ENCODE measurements at places on chromosomes 12 and 14.

- DNase-seq: no peak
These were observed 129.7 kb upstream of the PLEKHG7 start for GRCh38 chr12:92573104-92573503.

- no peak for DNase-seq
These were observed 502.3 kb downstream of the TMEM132D start for GRCh38 chr12:129401572-129401971.

- DNase-seq: no peak
These were observed 105.1 kb downstream of the AKAP6 start for GRCh38 chr14:32434180-32434579.

DNA sequence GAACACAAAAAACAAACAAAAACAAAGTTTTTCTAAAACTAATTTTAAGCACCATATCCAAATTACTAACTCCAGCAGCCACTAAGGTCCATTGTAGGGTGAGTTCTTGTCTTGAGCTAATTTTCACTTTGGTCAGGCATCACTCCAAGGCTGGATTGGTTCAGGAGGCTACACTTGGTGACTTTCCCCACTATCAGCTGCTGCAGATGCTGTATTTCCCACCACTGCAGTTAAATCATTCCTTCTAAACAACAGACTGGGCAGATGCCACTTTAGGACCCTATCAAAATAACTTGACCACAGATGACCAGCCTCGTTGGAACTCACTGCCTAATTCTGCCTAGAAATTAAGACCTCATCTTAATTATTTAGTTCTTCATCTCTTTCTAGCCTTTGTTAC lies 140.5 kb downstream of the SLC16A7 start:
- no peak for DNase-seq

DNA sequence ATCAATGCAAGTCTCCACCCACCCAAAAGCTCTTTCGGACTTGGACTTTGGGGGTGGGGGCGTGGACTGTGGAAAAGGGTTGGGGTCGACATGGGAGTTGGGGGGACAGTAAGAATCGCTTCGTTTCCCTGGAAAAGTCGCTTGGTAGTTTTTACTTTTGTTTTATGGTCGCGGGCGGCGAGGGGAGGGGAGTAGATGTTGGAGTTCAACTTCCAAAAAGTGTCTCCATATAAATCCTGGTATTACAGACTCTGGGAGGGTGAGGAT lies 568 bp upstream of the BCL11B start:
- DNase-seq: no peak

DNA sequence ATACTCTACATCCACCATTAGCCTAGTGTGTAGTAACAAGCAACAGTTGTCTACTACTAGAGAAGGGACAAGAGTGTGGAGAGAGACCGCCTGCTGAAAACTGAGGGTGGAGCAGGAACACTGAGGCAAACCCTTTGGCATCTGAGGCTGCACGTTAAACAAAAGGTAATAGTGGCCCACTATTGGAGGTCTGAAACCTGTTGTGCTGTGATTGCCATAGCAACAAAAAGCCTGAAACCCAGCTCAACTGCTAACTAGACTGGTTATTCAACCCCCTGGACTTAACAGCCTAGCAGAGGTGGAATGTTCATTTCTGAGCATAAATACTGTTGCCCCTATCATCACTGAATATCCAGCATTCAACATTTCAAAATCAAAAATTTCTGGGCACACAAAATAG lies 43.0 kb downstream of the PPP4R4 start:
- no peak for DNase-seq

GRCh38 chr12:105352940-105353635 lies 22.6 kb downstream of the C12orf75 start:
- DNase-seq: no peak

DNA sequence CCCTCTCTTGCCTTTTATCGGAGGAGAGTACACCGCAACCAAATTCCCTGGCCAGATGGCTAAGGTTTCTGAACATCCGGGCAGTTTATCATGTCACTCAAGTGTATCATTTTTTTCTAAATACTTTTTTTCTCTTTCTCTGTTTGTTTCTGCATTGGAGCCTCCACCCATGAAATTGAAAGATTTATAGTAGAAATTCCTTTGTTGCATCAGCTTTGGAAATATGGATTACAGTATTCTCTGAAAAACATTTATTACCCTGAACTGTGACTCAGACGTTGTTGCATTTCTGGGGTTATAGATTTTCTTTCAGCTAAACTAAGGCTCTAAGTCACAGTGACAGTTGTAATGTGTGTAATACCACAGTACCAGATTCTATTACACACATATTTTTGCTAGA lies 187.0 kb downstream of the SPTSSA start:
- no peak for DNase-seq

DNA sequence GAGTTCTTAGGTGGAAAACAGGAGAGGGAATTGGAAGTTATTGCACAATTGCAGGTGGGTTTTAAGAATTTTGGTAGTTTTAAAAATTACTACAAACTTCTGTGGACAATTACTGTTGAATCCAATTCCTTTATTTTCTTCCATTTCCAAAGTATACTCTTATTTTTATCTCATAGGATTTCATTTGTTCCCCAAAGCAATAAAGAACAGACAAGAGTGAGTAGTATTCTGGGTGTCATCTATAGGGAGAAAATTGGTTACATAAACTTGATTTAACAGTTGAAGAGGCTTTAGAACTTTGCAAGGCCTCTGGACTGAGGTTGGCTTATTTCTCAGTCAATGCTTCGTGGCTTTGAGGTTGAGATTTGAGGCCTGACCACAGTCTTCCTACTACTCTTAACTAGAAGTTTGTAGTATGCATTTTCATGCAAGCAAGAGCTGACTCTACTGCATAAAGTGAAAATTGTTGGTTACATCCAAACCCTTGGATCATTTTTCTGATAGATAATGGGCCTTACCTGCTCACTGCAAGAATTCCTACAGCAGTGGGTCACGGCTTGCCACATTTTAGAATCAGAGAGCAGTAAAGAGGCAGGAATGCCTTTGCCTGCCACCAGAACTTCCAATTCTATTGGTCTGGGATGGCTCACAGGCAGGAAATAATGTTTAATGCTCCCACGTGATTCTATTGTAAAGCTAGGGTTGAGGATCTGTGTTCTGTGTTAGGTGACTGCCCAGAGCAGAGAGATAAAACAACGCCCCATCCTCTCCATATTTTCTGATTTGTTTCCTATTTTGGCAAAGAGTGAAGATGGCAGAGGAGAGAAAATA lies 270.5 kb downstream of the TTC6 start:
- DNase-seq: no peak

GRCh38 chr12:31298515-31298910 lies 27.4 kb downstream of the SINHCAF start:
- no peak for DNase-seq

GRCh38 chr12:54294953-54295566 lies 5.8 kb downstream of the NFE2 start:
- DNase-seq: no peak

DNA sequence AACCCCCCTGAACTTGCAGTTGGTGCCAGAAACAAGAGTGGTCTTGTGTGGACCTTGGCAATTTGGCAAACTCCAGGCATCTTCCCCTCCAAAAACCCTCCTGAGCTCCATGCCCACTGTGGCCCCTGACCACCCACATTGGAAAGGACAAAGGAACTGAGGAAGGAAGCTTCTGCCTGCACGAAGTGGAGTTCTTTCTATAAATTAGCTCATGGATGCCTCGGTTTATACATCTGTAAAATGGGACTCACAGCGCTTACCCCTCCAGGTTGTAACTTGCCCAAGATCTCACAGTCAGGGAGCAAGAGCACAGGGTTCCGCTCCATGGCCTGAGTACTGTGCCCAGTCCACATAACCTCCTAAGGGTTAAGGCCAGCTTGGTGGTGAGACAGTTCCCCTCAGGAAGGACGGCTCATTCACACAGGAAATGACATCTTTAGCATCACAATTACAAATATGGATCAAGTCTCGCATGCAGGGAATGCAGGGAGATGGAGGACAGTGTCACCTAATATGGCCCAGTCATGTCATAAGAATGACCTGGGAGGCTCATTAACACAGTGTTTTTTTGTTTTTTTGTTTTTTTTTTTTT lies 66.6 kb downstream of the CLMN start:
- DNase-seq: no peak

- no peak for DNase-seq
These were observed 2.5 kb upstream of the SERPINA10 start for GRCh38 chr14:94295360-94296180.

GRCh38 chr12:30858471-30858870 lies 68.1 kb upstream of the TSPAN11 start:
- no peak for DNase-seq

GRCh38 chr14:98840091-98840490 lies 431.9 kb downstream of the BCL11B start:
- no peak for DNase-seq

GRCh38 chr14:49051328-49052060 lies 534.7 kb downstream of the RPS29 start:
- no peak for DNase-seq

DNA sequence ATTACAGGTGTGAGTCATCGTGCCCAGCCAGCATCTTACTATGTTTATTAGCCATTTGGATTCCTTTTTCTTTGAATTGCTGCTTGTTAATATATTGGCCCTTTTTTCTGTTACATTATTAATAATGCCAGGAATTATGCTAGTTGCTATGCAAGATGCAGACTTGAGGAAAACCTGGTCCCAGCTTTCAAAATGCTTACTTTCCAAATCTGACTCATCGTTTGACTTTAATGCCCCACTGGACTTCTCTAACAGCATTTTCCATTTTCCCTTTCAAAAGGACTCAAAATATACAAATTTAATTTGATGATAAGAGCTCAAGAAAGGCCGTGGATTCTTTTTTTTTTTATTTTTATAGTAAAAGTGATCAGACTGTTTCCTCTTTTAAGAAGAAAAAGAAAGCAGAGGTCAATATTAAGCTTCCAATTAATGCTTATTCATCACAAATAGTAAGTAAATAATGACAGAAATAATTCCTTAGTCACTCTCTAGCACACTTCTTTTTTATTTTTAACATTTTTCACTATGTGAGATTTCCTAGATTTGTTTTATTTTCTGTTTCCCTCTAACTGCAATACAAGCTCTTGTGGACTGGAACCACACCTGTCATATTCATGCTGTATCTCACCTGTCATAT lies 146.1 kb upstream of the FGD4 start:
- no peak for DNase-seq

GRCh38 chr14:95507174-95507573 lies 9.3 kb downstream of the SYNE3 start:
- no peak for DNase-seq

GRCh38 chr14:86575141-86575540 lies 1045.2 kb downstream of the FLRT2 start:
- no peak for DNase-seq

- DNase-seq: no peak
These were observed 24.9 kb upstream of the JDP2 start for GRCh38 chr14:75402867-75403413.

- no peak for DNase-seq
These were observed 142.6 kb downstream of the GPHN start for GRCh38 chr14:66650491-66650911.

DNA sequence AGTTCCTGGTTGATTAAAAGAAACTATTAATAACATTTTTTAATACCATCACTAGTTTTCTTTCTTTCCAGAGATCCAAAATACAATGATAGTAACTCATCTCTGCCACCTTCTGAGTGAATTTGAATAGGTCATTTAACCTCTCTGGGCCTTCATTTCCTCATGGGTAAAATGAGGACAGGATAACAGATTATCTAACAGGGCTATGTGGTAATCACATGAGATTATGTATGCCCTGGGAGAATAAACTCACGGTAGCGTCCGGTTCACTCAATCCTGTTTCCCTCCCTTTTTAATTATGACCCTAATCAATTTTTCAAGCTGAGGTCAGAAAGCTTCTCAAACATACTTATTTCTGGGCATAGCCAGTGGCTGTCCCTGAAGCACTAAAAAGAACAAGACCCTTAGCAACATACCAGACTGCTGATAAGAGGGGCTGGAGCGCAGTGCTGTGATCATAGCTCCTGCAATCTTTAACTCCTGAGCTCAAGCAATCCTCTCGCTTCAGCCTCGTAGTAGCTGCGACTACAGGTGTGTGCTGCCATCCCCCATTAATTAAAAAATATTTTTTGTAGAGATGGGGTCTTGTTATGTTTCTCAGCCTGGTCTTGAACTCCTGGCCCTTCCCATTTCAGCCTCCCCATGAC lies 24.2 kb downstream of the ATXN2 start:
- no peak for DNase-seq

DNA sequence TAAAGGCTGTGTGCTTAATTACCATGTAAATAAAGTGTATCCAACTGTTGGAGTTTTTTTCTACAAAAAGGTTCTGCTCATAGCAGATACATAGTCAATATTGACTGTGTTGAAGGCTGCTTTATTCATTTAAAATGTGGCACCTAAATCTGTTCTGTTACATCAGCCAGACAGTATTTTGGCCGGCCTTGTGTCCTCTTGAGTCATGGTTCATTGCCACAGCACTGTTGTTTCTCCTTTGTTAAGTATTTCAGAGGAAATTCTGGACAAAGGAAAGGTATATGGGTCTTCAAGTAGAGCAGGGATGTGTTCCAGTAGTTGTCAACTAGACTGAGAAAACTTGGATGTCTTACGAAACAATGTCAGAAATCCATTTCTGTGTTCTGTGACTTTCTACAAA lies 95.5 kb downstream of the SLC38A6 start:
- DNase-seq: no peak

DNA sequence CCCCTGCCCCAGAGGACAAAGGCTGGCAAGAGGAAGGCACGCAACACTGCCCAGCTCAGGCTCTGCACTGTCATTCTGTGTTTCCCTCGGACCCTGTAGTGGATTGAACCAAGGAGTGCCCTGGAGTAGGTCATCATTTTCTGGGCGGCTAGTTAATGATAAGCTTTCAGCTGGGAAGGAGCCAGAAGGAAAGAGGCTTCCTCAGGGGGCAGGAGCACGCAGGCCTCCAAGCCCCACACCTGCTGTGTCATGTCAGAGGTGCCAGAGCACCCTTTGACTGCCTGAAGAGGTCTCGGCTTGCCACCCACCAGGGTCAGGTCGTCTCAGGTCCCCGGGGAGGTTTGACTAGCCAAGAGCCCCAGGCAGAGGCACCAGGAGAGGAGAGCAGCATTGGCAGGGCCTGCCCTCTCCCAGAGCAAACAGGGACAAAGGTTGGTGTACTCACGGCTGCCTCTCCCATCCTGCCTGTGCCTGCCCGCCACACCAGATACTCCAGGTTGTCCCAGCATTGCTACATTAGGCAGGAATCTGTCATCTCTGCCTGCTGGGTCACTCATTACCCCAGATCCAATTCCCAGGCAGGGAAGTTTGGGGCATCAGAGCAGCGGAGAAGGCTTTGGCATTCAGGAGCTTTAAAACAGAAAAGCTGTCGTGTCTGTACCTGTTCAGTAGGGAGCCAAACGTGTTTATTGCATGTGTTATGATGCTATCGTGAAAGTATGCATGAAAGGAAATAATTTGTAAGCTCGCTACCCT lies 33.5 kb upstream of the ATP2A2 start:
- DNase-seq: no peak
